ENCODE measurements at places on chromosomes 5 and 9.

GRCh38 chr5:168286386-168286785 is 5.1 kb upstream of the WWC1 start:
- DNase-seq, result no peak

DNA sequence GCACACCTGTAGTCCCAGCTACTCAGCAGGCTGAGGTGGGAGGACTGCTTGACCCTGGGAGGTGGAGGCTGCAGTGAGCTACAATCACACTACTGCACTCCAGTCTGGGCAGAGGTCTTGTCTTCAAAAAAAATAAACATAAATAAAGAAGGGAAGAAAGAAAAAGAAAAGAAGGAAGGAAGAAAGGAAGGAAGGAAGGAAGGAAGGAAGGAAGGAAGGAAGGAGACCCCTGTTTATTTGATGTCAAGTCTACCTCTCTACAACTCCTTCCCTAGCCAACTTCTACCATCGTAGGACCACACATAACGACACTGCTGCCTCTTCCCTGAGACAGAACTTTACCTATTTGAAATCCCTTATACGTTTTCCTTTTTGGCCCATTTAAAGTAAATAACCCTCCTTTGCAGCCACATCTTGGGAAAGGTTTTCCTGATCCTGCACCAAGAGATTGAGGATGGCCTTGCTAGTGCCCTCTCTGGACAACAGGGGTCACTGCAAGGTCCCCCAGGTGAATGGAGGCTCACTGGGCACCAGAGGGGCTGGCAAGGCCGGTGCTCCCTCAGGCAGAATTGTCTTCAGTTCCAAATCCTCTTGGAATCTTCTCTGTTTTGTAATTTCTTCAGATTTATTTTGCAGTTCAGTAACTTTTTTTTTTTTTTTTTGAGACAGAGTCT is 10.5 kb downstream of the RPS14 start:
- DNase-seq, result no peak

DNA sequence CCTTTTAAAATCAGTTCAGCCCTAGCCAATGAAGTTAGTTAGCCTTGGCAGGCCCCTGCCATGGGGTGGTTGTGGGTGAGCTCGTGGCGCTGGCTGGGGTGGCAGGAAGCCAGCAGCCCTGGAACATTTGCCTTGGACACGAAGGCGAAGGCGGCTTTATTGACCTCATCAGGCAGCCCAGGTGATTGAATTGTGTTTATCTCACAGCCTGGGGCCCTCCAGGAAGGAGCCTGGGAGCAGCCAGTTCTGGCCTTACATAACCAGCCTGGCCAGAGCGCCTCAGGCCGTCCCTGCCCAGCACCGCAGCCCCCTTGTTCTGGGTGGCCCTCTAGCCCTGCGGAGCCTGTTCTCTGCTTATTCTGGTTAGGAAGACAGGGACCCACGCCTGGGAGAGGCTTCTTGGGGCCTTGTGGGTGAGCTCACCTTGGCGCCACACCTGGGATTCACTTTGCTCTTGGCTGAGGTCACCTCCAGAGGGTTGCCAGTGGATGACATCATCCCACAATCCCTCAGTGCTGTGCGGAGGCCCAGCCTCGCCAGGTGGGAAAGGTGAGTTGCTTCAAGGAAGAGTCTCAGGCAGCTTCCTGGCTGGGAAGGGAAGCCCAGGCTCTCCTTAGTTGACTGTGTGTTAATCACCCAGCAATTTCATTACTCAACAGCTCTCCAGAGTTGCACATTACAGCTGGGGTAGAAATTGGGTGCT is 54.4 kb upstream of the RPL26L1 start:
- no peak for DNase-seq

DNA sequence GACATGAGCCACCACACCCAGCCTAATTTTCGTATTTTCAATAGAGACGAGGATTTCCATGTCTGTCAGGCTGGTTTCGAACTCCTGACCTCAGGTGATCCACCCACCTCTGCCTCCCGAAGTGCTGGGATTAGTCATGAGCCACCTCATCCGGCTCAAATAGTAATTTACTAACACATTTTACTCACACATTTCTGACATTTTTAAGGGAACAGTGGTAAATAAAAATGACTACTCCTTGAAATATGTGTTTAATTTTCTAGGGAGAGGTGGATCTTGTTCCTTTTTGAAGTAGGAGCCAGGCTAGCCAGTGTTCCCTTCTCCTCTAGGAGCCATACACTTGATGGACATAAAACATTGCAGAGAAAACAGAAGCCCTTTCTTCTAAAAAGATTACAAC is 55.2 kb upstream of the ERBIN start:
- no peak for DNase-seq

- no peak for DNase-seq
These were observed 35.0 kb upstream of the TBC1D2 start for GRCh38 chr9:98290411-98290810.

DNA sequence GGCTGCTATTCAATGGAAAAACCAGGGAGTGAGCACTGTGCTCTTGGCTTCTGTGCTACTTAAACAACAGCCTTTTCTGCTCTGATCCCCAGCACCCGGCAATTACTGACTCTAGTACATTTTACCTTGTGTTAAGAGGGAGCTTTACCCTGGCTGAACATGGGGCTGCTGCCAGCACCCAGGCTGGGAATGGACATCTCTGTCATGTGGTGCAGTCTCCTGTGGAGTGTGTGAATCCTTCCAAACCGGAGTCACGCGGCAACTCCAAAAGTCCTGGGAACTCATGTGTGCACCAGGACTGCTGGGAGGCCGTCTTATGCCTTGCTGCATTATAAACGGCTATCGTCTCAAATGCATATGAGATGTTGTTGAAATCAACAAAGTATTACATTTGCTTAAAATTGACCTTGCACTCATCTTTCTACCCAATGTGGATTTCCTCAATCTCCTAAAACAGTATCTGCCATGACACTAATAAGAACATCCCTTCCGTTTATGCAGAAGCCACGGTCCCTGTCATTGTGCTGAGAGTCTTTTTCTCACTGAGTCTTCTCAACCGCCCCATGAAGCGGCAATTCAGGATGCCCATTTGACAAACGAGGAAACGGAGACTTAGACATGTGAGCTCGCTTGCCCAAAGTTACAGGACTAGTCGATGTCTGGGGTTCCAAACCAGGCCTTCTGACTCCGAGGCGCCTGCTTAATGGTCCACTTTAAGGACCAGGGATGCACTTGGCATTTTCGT is 884 bp upstream of the GSN start:
- no peak for DNase-seq

- DNase-seq, result no peak
These were observed 156.8 kb downstream of the PAX5 start for GRCh38 chr9:36877239-36877638.

DNA sequence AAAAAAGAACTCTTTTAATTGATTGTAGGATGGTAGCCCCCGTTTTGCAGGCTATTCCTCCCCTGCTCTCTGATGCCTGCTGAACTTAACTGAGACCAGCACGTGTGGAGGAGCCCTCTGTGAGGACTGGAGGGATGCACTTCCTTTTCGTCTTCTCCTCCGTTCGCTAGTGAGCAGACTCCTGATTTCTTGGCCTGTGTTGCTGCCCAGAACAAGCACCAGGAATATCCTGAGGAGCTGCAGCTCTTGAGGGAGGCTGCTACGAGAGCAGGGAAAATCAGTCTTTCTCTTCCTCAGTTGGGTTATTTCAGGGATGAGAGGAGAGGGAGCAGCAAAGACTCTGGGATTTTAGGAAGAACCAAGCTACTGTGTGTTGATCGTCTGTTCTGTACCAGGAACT is 74.7 kb downstream of the ARHGAP26 start:
- no peak for DNase-seq

- DNase-seq, result no peak
These were observed 218.0 kb downstream of the MAN2A1 start for GRCh38 chr5:109907731-109908130.

GRCh38 chr5:73321757-73322436 is 126.7 kb downstream of the FOXD1 start:
- no peak for DNase-seq

DNA sequence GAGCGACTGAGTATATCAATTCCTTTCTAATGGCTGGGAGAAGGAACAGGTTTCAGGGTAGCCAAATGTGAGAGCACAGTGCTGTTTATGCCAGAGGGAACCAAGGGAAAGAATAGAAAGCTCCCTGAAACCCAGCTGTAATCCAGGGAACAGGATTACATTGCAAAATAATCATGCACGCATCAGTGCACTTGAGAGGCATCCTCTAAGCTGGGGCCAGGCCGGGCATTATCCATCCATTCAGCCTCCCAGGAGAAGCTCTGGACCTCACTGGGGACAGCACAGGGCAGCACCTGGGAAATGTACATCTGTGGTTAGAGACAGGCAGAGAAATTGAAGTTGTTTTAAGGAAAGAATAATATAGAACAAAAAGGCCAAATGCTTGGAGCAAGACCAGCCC is 72.7 kb downstream of the MTRR start:
- DNase-seq, result no peak

DNA sequence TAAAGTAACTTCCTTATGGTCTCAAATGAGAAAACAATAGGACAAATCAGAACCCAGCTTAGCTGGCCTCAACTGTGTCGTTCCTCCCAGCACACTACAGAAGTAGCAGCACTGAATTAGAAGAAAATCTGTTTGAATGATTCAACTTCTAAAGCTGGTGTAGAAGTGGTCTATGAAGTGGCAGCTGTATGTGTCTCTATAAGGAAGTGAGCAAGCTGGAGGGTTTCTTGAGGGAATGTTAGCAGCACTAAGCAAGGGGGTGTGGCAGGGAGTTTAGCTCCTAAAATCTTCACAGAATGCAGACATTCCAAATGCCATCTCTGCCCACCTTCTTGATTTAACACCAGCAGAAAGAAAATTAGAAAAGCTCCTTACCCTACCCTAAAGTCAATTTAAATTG is 4.1 kb downstream of the KLF9 start:
- DNase-seq, result no peak

DNA sequence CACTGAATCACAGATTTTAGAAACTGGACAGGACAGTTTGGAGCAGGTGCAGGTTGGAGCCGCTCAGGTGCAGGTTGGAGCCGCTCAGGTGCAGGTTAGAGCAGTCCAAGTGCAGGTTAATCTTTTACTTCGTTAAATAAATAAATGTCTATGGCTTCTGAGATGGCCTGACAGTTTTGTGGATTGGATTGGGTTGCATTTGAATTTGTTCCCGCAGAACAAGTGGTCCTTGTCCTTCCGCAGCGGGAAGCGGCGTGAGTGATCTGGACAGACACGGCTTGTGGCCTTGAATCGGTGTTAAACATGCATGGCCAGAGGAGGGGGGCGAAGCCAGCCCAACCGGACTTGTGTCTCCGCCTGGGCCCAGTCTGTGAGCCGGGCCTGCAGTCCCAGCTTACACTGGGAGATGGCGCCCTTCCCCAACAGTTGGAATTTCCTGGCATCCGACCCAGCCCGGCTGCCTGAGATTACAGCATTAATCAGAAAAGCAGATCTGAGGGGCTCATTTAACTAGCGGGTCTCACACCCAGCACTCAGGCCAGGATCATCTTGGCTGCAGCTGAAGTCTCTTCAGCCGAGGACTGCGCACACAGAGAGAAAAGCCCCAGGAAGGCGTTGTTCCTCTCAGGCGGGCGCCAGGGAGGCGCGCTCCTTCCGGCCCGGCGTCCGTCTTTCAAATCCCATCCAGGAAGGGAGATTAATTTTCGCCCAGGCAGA is 1.5 kb upstream of the OLFM1 start:
- DNase-seq, result no peak

- no peak for DNase-seq
These were observed 326.8 kb downstream of the BNC2 start for GRCh38 chr9:16543686-16544085.

- DNase-seq, result no peak
These were observed 358.9 kb upstream of the RFX3 start for GRCh38 chr9:3884736-3885135.

GRCh38 chr9:131739959-131740648 is at the start of gene RAPGEF1:
Gene RAPGEF1 (minus strand): TSS chr9:131740076. CDS start chr9:131739830, 246 bp downstream.
- peak; percentile 68 for DNase-seq

GRCh38 chr5:66340786-66341185 is 196.7 kb downstream of the SREK1 start:
- DNase-seq, result no peak

GRCh38 chr9:21030389-21031035 is 928 bp downstream of the HACD4 start:
- DNase-seq, result no peak

DNA sequence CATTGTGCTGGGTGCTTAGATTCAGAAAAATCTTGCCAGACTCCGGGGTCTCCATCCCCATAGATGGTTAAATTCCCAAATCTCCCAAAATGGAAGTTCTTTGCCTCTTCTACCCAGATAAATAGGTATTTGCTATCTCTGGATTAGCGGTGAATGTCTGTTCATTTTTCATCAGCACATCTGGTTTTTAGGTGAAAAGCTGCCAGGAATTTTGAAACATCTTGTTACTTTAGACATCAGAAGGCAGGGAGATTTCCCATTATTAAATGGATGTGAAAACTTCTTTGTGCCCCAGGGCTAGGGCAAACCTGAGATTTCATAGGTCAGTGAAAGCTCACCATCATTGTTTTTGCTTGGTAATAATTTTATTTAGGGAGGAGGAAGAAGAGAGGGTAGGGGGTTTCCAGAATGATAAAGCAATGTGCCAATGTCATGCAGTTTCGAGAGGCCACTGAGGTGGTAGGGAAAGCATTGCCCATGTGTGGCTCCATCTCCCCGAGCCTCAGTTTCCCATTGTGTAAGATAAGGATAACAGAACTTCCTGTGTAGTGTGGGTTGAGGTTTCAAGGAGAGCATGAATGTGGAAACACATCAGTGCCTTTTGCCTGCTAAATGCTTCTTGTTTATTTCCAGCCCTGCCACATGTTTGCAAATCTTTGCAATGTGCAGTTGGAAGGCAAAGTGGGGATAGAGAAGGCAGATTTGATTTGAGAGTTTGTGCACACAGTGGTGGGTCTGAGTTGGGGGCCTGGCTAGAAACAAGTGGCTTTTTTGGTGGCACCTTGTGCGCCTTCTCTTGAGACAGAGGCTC is 147.2 kb upstream of the KLF4 start:
- no peak for DNase-seq

GRCh38 chr9:68708513-68708912 is 3.5 kb downstream of the PIP5K1B start:
- DNase-seq, result no peak

DNA sequence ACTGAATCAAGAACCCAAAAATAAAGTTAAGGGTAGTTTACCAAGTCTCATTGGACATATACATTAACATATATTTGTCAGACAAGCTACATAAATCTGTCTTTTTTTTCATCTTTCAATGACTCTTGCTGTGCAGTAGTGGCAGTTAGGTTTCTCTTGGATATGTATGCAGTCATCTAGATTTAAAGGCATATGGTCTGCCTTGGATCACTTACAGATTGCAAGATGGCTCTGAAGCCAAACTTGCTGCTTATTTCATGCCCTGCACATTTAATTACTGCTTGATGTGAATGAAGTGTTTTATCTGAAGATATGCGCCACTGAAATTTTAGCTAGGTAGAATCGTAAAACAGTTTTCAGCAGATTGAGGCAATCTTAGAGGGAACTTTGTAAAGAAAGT is 18.6 kb upstream of the MAN2A1 start:
- DNase-seq, result no peak

GRCh38 chr5:134920848-134921575 is 16.1 kb downstream of the PCBD2 start:
- no peak for DNase-seq

- no peak for DNase-seq
These were observed 312.0 kb upstream of the EDIL3 start for GRCh38 chr5:84696651-84697050.

- DNase-seq, result no peak
These were observed 49.5 kb downstream of the TJP2 start for GRCh38 chr9:69223605-69224004.

GRCh38 chr9:131692612-131693562 is 47.0 kb downstream of the RAPGEF1 start:
- no peak for DNase-seq

- no peak for DNase-seq
These were observed 8.9 kb upstream of the RXRA start for GRCh38 chr9:134317400-134317789.

Measured in CD4-positive, alpha-beta T cell treated with Interferon gamma for 1 hour (primary cell).